Brain (organoid and tissue), 16 donors: ENCODE measurements at places on chromosomes 11 and 22. TPM values are rescaled to one million over a fixed set of nuclear protein-coding genes. Genes with fewer than 3 reads are reported as not detected.

- DNase-seq: peak; percentile 57
Observed at GRCh38 chr11:23564370-23564769, 704.1 kb upstream of the CCDC179 start.

GRCh38 chr11:110295086-110295485 lies 1.3 kb downstream of the RDX start:
- peak; percentile 10 for DNase-seq

DNA sequence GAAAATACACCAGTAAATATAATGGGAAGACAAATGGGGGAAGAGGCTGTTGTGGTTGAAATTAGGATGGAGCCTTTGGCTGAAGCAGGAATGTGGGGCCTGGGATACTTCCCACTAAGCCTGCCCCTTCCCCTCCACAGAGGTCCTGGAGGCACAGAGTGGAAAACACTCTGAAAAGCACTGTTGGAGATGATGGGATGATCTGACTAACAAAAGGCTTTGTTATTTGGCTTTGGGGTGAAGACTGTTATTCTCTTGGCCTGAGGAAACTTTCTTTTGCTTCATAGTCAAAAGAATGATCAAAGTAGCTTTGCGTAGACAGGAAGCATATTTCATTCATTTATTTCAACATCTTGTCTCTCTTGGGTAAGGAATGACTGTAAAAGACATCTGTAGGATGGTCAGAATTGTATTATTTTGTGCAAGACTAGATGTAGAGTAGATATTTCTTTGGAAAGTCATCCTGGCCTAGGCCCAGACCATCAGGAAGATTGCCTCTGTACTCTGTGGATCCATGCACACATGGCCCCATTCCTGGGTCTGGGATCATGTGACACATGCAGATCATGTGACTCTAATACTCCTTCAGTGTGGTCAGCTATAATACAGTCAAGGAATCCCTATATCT lies 111.4 kb downstream of the SPON1 start:
- no peak for DNase-seq

DNA sequence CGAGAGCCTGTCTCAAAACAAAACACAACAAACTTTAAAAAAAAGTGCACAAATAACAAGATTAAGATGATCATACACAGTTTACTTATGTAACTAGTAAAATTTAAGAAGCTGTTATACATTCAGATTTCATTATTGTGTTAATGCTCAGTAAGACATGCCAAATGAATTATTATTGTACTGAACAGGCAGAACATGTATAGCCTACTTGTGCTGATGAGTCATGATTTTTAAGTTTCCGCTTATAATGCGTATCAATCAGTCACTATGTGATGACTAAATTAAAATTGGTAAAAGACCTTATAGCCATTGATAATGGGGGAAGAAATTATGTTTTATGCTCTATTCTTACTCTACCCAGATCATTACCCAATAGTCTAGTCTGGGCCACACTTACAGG lies 20.5 kb upstream of the EXPH5 start:
- no peak for DNase-seq

GRCh38 chr11:126357969-126358762 lies 2.7 kb downstream of the ST3GAL4 start:
- no peak for DNase-seq

Gene SCGB1A1
- 24.1 TPM for polyA plus RNA-seq

DNA sequence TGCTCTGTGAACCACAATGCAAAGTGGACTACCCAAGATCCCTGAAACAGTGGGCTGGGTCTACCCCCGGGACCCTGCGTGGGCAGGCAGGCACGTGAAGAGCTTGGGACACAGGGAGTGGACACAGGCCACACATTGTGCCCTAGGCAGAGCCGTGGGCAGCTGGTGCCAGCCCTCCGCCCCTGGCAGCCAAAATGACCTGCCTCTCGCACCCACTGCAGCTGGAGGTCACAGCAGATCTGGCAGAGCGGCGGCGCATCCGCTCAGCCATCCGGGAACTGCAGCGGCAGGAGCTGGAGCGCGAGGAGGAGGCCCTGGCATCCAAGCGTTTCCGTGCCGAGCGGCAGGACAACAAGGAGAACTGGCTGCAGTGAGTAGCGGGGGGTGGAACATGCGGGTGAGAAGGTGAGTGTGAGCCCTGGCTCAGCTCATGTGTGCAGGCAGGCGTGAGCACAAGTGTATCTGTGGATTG lies 6.7 kb downstream of the SMTN start:
- no peak for DNase-seq

- DNase-seq: no peak
Observed at GRCh38 chr22:50246242-50247175, 1.7 kb upstream of the TUBGCP6 start.

Gene TSKU
- polyA plus RNA-seq: 3.2 TPM

DNA sequence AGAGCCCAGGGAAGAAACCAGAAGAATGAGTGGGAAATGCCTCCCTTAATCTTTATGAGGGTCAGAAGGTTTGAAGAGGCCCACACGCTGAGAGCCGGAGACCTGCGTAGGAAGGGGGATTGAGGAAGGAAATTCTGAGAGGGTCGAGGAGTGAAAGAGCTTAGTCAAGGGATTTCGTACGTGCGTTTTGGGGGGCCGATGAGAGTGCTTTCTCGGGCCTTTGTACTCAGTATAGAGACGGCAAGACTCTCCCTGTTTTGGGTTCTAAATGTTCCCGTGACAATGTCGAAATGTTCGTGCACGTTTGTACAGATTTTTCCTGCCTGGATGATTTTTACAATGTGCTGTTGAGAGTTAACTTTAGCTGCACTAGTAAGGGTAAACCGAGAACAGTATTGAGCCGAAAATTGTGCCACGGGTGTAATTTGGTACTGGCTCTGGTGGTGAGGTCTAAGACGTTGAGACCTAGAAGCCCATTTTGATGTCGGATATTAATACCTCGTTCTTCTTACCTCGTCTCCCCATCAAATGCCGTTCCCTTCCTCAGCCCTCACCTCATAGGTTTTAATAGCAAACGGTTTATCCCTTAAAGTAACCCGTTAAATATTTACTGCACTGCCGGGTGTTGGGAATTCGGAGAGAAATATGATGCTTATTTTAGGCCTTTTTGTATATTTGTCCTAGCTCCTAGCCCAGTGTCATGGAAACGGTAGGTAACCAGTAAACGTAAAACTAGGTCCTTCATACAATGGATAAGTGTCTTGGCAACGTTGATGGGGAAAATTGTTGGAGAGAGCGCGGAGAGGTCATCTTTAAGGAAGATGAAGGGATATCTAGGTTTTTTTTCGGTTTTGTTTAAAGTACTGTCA lies 734 bp downstream of the C11orf58 start:
- peak; percentile 9 for DNase-seq

DNA sequence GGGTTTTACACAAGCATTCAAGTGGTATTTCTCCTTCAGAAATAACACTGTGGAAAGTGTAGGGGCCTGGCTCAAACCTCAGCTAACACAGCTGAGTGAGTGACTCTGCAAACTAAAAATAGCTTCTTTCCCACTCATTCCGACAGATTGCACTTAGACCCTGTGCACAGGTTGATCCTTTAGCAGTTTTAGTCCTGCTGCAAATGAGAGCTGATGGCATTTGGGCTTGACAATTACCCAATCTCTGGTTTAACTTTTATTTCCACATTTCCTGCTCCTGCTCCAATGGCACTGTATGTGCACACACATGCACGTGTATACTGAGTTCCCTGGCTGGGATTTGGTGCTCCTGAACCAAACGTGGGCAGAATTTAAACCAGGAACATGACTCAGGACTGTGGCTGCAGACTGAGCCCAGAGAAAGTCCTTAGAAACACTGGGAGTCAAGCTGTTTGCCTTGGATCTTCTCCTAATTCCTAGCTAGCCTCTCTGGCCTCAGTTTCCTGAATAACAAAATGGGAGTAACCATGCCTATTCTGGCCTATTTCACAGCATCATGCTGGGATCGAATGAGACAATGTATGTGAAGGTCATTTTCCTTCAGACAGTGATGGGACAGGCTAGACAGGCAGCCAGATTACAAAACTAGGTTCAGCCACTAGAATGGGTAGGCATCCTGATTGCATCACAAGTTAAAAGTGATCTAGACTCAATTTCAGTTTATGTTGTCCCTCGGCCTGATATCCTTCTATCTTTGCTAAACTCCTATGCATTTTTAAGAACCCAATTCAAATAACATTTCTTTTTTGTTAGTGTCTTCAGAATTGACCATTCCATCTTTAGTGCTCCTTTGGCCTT lies 58.2 kb downstream of the SERGEF start:
- DNase-seq: no peak

GRCh38 chr11:106957030-106957482 lies 61.2 kb downstream of the GUCY1A2 start:
- DNase-seq: no peak

DNA sequence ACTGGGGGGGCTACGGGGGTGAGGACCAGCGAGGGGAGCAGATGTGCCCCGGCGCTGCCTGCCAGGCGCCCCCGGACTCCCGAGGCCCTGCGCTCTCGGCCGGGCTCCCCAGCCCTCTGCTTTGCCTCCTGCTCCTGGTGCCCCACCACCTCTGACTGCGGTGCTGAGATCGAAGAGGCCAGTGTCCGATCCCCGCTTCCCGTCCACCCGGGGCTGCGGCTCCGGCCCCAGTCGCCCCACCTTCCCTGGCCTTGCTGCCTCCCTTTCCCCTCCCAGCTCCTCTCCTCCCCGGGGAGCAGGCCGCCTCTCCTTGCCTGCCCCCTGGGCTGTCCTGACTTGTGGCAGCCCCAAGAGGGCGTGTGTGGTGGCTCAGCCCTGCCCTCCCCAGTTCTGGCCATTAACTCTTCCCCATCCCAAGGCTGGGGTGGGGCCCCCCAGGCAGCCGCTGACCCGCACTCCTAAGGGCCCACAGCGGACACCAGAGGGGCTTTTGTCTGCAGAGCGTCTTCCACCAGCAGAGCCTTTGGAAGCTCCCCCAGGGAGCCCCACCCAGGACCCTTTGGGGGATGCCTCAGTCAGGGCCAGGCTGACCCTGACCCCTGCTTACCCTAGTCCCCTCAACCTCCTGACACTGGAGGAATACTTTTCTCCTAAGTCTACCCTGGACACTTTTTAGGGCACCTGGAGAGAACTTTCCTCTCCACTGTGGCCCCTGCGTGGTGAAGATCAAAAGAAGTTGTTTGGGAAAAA lies 16.6 kb downstream of the RTN4RL2 start:
- DNase-seq: no peak

- DNase-seq: peak; percentile 92
Observed at GRCh38 chr11:18720808-18721560, 5.0 kb downstream of the IGSF22 start.

Gene VPREB3
- polyA plus RNA-seq: 2.7 TPM

- no peak for DNase-seq
Observed at GRCh38 chr11:73530109-73530508, 67.8 kb downstream of the FAM168A start.

GRCh38 chr22:46518542-46519325 lies 18.7 kb downstream of the CELSR1 start:
- DNase-seq: no peak

- no peak for DNase-seq
Observed at GRCh38 chr11:122422682-122423081, 232.8 kb upstream of the UBASH3B start.

GRCh38 chr11:70511345-70511744 lies 113.0 kb downstream of the CTTN start:
- DNase-seq: no peak

DNA sequence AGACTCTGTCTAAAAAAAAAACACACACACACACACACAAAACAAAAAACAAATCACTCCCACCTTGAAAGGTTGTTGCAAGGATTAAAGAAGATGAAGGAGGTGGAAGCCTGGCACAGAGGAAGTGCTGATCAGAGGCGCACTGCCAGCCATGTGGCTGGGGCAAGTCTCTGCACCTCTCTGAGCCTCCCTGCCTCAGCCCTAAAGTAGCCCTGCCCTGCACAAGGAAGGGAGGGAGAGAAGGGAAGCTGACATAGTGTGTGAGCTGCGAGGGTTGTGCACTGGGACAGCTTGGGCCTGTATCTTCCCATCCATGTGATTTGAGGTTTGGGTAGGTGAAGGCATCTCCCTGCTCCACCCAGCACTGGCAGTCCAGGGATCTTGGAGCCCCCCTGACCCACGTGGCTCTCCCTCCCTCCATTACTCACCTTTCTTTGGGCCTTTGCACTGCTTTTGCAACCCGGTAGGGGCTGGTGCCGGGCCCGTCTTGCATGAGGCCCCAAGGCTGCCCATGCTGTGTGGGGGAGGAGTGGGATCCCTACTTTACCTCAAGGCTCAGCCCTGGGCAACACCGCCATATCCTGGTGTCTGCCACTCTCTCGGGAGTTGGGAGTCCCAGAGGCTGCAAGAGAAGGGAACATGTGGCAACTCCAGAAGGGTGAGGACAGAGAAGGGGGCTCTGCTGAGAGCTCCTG lies 30.5 kb downstream of the IFT27 start:
- no peak for DNase-seq

DNA sequence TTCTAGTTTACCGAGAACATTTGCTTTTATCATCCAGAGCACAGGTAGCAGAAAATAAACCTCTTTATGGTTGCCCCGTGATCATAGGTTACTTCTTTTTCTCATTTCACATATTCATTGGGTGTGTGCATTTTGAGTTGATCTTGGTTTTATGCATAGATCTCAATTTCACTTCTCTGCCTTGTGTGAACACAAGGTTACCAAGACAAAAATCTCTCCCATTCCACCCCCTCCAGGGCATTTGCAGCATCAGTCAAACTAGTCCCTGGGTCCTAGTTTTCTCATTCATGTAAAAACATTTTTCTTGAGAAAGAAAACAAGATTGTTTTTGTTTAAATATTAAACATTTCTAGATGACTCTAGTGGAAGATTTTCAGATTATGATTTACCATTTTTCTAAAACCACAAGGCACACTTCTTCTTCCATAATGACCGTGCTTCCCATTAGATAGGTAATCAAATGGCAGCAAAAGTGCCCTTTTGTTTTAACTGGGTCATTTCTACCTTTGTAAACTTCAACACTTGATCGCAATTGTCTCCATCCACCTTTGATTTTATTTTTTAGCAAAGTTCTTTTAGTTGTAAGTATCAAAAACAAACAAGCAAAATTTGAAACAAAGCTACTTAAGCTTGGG lies 526.6 kb upstream of the CADM1 start:
- DNase-seq: no peak
